ENCODE measurements at places on chromosomes 6 and 20.

DNA sequence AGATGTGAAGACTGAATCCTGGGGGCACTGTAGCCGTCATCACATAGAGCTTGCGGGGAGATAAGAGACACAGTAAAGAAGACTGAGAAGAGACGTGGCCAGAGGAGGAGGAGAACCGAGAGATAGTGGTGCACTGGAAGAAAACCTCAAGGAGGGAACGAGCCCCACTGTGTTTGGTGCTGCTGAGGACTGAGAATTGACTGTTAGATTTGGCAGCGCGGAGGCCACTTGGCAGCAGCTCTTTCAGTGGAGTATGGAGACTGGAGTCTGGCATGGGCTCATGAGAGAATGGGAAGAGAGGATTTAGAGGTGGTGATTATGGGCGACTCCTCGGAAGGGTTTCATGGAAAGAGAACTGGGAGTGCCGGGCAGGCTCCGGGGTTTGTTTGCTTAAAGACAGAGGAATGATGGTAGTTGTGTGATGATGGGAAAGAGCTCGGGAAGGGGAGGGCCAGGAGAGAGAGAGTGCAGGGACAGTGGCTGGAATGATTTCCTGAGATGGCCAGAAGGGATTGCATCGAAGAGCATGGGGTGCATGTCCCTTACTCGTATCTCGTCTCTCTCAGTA, 18.0 kb downstream of the CDYL start:
- DNase-seq = no peak

- DNase-seq = no peak
Observed at GRCh38 chr6:47690791-47691190, 7.6 kb upstream of the ADGRF4 start.

DNA sequence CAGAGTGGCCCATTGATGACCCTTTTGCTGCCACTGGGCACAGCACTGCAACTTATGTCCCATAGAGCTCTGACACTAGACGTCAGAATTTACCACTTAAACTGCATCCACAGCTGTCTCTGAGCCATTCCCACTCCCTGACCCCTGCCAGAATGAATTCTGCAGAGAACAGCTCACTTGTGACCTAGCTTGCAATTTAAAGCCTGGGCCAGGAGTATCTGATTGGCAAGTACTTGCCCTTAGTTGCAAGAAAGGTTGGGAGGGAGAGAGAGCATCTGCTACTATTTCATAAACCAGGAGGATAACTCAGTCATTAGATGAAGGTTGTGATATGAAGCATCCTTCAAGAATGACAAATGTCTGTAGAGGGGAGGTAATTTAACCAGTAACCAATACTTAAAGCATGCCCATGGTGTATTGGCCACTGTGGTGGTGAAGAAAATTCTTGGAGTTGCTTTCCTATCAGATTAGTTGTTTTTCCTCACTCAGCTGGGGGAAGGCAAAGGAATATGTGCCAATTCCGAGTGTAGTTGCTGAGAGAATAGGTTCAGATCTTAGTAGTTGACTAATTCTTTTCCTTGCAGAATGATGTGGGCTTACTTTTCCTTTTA, 46.5 kb downstream of the IL22RA2 start:
- no peak for DNase-seq

DNA sequence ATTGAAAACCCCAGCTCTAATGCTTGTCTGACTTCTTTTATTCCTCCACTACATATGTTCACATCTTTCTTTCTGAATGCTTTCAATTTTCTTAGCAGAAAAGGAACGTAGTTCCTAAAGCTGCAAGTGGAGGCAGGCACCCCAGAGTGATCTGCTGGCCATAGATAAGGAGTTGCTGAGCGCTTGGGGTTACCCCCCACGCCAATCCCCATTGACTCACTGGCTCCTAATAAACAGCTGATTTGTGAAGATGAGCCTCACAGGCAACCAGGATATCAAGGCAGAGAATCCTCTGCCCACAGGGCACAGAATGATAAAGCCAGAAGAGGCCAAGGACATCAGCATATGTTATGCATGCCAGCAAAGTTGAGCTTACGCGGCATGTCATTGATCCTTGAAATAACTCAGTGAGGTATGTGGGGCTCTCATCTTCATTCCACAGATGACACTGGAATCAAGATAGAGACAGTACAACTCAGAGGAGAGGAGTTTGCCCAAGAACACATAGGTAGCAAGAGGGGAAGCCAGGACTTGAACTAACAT, 129.1 kb upstream of the PTPRT start:
- DNase-seq = no peak

- DNase-seq = no peak
Observed at GRCh38 chr6:32845384-32845884, 1.6 kb upstream of the PSMB8 start.

DNA sequence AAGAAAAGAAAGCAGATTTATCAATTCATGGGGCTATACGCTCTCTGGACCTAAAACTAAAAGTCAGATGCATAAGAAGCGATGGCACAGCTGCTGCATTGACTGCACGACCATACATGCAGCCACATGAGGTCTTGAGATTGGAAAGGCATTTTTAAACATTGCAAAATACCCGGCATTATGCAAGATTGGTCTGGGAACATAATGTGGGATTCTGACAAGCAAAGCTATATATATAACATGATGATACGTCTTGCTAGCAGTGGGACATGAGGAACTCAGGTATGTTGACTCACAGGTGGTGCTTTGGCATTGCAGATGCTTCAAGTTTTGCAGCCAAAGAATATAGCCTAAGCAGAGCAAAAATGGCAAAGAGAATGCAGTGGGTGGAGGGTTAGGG, 55.1 kb downstream of the SAMD3 start:
- no peak for DNase-seq

GRCh38 chr20:45017281-45017680, 51.0 kb downstream of the STK4 start:
- DNase-seq = no peak

DNA sequence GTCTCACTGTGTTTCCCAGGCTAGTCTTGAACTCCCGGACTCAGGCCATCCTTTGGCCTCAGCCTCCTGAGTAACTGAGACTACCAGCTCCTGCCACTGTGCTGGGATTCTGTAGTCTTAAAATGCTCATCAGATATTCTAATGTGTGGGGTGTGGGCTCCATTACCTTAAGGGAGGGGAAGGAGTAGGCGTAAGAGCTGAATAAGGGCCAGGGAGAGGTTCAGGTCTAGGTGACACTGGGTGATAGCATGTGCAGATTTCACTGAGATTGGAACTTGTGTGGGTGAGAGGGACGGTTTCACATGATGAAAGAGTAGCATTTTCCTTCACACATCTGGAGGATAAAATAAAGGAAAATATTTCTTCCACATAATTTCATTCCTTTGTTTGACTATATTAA, 8.5 kb downstream of the AKAP12 start:
- no peak for DNase-seq

DNA sequence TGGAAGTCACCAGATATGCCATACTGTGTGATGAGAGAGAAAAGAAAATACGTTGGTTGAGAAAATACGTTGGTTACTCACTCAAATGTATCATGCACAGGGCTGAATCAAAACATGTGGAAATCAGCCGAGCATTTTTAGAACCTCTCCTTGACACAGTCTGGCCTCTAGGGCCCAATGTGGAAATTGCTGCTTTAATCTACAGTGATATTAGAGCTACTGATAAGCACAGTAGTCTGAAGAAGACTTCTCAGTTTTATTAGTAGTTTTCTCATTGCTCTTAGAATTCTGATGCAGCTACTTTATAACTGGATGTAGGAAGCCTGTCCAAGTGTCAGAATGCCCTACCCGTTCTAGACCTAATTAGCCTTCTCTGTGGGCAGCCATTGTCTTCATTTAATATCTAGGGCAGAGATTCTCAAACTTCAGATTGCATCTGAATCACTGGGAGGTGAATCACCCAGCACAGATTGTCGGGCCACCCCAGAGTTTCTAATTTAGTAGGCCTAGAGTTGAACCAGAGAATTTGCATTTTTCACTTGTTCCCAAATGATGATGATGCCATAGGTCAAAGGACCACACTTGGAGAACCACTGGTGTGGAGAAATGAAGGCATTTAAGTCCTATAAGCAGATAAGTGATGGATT, 229.1 kb downstream of the PLCB1 start:
- DNase-seq = peak; percentile 21

Data from GM04503 (cell line).